ENCODE measurements at places on chromosomes 7 and 10.

DNA sequence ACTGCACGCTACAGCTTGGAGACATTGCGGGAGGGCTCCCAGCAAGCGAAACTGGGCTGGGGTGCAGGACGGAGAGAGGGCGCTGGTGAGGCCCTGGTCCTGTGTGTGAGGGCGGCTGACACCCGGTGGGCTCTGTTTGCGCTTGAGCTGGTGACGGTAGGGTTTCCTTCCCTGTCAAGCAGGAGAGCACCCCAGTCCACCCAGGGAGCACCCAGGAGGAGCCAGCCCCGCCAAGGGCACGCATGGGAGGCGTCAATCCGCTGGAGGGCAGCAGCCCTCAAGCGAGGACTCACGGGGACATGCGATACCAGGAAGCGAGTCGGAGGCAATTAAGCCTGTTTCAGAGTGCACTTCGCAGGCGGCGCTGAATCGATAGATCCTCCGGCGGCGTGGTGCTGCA, 109.4 kb downstream of the MAD1L1 start:
- no peak for DNase-seq

- no peak for DNase-seq
Measured at GRCh38 chr10:16828701-16829175, 11.5 kb upstream of the RSU1 start.

- peak; percentile 43 for DNase-seq
Measured at GRCh38 chr7:155257482-155258225, 40.0 kb upstream of the INSIG1 start.

DNA sequence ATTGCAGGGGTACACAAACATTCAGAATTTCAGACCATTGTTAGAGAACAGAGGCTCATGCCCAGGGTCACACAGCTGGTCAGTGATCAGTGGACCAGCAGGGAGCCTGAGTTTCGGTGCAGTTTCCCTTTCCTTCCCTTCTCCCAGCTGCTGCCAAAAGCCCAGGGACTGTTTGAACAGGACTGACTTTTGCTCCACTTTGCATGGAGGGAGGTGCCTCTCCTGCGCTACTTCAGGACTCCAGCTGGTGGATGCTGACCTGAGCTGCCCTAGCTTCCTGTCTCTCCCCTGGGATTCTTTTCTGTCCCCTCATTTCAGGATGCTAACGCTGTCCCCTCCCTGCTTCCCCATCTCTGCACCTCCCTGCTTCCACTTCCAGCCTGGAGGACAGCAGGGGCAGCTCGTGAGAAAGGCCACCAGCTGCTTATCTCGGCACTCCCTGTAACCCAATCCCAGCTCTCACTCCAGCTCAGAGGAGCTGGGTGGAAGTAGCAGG, 14.5 kb downstream of the SH2D4B start:
- DNase-seq: no peak

- no peak for DNase-seq
Measured at GRCh38 chr7:122310119-122311021, 5.8 kb upstream of the FEZF1 start.

GRCh38 chr7:8871716-8872115, 438.3 kb downstream of the NXPH1 start:
- no peak for DNase-seq

- no peak for DNase-seq
Measured at GRCh38 chr7:146731185-146731584, 614.6 kb downstream of the CNTNAP2 start.

GRCh38 chr7:120993553-120994191, 5.2 kb downstream of the CPED1 start:
- no peak for DNase-seq

DNA sequence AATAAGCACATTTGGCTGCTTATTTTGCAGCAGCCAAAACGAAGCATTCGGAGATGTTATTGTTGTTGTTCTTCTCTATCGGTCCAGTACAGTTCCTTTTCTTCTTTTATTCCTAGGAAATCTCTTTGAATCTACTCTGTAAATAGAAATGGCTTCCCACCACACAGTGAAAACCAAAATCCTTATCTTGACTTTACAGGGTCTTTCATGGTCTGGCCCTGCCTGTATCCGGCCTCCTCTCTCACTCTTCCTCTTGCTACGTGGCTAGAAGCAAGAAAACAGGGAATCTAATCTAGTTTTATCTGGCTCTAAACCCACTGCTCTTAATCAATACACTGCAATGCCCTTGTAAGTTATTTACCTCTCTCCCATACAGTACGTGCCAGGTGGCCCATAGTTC, 926.0 kb upstream of the C7orf33 start:
- no peak for DNase-seq

GRCh38 chr7:91212582-91212981, 51.7 kb upstream of the FZD1 start:
- no peak for DNase-seq

DNA sequence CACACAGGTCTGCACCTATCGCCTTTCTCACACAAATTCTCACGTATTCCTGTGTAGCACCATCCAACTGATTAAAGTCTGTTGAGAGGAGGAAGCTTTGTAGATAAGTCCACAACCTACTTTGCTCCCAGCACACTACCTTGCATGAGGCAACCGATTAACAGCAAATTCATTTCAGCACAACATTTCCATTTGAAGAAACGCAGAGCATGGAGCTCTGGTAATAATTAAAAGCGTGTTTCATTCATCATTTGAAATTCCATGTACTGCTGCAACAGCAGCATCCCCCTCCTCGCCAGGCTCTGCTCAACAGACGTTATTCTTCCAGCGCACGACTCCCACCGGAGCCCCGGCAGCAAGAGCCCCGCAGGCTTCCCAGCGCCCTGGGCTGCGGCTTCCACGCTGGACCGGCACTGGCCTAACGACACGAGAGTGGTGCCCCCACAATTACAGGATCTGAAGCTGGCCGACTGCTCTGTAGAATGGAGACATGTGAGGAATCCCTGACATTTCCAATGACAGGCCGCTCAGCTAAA, 118.8 kb downstream of the DIP2C start:
- DNase-seq: no peak

- DNase-seq: no peak
Measured at GRCh38 chr10:79007421-79008319, 61.1 kb upstream of the ZMIZ1 start.

GRCh38 chr10:44858988-44859387, 52.1 kb upstream of the TMEM72 start:
- no peak for DNase-seq

GRCh38 chr10:63977329-63977923, 456.2 kb downstream of the REEP3 start:
- DNase-seq: peak; percentile 67

DNA sequence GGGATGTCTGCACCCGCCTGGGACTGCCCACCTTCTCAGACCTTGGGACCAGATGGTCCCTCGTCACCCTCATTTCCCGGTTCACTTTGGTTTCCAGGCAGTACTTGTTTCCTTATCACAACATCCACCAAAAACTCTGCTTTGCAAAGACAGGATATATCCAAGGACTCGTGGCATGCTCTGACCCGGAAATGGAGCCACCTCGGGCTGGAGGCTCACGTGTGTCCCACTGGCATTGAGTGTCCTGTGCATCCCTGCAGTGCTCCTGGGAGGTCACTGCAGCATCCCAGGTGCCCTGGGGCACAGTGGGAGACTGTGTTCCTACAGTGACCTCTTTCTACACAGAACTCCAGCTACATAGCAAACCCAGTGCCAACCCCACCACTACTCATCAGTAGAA, 611.9 kb upstream of the FOXK1 start:
- DNase-seq: no peak

All from SJCRH30 (cell line).